ENCODE measurements at places on chromosomes 7 and 10.

DNA sequence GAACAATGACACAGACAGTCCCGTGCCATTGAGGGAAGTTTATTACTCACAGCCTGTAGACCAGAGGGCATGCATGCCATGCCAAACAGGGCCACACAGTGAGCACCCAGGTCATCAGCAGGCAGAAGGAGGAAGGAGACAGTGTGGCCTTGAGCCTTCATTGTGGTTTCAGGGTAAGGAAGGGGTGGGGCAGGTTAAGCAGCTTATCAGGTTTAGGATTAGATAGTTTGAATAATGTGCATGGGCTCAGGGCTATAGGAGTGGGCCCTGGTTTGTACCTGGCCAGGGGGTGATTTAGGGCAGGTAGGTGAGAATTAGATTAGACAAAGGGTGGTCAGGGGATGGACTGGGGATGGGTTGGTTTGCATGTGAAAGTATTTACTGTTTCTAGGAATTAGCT is 67.9 kb downstream of the ADCY1 start:
- no peak for DNase-seq

DNA sequence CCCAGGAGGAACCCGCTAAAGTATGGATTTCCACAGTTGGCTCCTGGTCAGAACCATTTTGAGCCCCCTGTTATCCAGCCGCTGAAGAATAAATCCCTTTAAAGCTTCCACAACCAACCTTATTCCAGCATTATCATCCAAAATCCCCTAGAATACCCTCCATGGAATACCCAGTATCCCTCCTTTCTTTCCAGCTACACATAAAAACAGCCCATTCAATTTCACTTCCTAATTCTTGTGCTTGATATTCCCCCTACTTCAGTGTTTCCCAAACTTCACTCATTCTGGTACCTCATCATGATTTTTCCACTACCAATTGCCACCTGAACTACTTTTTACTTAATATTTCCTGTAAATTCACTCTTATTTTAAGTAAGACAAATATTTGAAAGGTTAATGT is 3.1 kb downstream of the MACC1 start:
- DNase-seq, result no peak

DNA sequence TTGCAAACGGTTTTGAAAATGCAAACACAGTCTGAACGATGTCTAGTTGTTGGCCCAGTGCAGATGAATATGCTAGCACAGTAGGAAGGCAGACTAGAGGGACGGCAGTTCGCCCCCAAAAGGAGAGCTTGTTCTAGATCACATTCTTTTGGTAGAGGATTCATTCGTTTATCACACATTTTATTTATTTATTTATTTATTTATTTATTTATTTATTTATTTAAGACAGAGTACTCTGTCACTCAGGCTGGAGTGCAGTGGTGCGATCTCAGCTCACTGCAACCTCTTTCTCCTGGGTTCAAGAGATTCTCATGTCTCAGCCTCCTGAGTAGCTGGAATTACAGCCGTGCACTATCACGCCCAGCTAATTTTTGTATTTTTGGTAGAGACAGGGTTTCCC is 59.4 kb upstream of the ZPBP start:
- DNase-seq, result no peak

- DNase-seq, result no peak
Measured at GRCh38 chr10:126264102-126265018, 123.9 kb downstream of the ADAM12 start.

DNA sequence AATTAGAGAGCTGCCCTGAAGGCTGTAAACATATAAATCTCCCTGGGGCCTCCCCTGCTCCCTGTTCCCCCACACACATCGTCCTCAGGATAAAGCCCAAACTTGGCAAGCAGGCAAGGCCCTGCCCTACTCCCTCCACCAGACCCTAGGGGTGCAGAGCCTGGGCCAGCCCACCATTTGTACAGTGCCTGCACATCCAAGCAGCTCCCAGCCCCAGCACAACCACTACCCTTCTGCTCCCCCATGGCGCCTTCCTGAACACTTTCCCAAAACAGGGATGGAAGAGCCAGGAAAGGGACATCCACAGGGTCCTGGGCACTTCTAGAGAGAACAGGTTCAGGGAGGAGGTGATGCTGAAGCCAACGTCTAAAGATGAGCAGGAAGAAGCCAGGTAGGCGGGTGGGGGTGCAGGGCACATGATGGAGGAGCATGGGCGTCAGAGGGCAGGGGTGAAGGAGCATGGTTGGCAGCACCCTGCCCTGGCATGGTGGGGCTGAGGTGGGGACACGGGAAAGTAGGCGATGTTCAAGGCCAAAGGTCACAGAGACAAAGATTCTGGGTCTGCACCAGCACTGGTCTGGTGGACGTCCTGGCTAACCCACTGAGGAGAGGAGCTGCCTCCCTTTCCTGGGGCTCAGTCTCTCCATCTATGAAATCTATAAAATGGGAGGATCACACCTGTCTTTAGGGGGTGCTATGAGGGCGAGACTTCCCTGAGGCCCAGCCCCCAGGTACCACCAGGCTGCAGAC is 140.6 kb downstream of the ARHGAP22 start:
- no peak for DNase-seq

GRCh38 chr10:6216916-6217315 is 14.2 kb downstream of the PFKFB3 start:
- DNase-seq, result no peak

GRCh38 chr7:36515847-36516246 is 126.2 kb downstream of the ANLN start:
- no peak for DNase-seq

DNA sequence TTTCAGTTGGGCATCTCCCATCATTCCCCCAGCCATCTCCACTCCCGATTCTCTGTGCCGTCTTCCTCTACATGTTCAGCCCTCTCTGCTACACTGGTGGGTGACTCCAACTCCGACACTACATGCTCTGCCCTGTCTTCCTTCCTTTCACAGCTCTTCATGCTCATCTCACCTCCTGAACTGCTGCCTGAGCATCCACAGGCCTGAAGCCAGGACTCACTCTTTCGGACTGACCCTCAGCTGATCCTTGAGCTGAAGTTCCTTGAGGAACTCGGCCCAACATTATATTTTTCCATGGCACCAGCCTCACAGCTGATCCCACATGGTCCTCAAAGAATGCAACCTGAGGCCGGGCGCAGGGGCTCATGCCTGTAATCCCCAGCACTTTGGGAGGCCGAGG is 538.4 kb downstream of the PTPRN2 start:
- DNase-seq, result no peak

- no peak for DNase-seq
Measured at GRCh38 chr7:18573410-18574234, 78.1 kb downstream of the HDAC9 start.
